ENCODE measurements at places on chromosomes 16 and 17.

GRCh38 chr17:49585422-49586027, 9.9 kb downstream of the NXPH3 start:
- DNase-seq, result no peak

- DNase-seq, result no peak
Measured at GRCh38 chr17:5200360-5200759, 8.7 kb upstream of the ZNF594 start.

DNA sequence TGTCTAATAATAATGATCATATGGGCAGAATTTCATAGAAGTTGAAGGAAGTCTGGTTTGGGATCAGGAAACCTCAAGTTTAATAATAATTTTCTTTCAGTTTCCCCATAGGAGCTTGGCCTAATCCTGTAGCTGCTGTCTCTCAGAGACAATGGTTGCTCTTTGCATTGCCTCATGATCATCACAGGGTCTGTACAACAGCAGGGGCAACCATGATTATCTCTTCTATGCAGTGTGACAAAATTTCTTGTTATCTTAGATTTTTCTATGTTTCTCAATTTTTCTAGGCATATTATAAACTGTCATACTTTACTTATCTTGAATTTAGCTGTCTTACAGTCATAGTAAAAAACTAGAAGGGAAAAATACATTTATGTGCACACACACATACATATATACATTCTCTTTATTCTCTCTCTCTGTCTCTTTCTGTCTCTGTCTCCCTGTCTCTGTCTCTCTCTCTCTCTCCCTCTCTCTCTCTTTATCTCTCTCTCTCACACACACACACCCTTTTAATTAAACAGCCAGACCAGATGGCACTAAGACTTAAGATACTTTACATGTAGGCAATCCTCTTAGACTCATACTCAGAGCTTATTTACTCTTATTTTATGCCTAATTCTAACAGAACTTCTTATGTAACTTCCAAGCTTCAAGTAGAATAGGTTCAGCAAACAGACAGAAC, 30.5 kb downstream of the SMIM36 start:
- no peak for DNase-seq

DNA sequence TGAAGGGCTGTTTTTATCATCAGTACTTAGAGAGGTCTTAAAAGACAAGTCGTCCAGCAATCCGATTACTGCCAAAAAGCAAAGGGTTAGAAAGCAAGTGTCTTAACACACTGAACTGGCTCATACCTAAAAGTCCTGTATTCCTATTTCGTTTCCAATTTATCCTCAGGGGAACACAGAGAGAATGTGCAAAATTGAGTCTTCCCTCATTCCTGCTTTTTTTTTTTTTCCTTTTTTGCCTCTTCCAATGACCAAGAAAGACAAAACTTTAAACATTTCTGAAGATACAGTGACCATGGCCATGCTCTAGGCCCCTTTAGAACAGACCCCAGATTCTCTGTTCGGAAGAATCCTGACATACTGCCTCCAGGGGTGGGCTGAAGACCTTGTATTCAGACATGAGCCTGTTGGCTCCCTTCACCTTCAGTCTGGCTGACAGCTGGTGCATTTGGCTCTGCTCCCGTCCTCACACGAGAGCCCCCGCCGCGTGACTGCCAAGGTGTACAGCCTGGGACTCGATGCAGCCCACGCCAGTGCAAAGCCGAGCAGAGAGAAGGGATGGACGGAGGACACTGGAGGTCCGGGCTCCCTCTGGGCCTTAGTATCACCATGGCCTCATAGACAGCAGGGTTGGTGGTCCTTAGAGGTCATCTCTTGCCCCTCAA, 47.0 kb downstream of the COTL1 start:
- DNase-seq, result no peak

GRCh38 chr16:51134269-51134812, 16.7 kb downstream of the SALL1 start:
- DNase-seq, result no peak

DNA sequence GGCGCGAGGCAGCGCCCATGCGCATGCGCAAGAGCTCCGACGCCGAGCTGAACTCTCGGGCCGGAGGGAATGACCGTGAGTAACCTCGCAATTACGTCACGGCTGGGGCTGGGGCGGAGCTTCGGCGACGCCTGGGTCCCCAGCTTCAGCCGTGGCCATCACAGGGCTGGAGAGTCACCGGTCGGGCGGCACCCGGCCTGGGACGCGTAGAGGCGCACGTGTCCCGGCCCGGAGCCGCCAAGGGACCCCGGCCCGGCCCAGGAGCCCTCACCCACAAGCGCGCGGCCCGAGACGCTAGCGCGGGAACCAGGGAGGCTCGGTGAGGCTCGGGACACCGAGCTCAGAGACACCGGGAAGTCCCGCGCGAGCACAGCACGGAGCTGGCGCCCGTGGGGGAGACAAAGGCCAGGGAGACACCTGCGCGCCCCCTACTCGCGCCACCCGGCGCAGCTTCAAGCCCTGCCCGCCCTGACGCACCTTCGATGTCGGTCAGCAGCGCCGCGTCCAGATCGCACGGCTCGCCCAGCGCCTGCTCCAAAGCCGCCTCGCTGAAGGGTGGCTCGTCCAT, 452 bp downstream of the SREBF1 start:
- peak; percentile 90 for DNase-seq

- DNase-seq, result no peak
Measured at GRCh38 chr16:84874004-84874435, 54.2 kb downstream of the CRISPLD2 start.

GRCh38 chr16:57999971-58000705, at the start of gene ZNF319:
ZNF319 (minus strand) TSS chr16:58000672; CDS start chr16:57998265, 2,407 bp downstream.
- DNase-seq, result no peak

DNA sequence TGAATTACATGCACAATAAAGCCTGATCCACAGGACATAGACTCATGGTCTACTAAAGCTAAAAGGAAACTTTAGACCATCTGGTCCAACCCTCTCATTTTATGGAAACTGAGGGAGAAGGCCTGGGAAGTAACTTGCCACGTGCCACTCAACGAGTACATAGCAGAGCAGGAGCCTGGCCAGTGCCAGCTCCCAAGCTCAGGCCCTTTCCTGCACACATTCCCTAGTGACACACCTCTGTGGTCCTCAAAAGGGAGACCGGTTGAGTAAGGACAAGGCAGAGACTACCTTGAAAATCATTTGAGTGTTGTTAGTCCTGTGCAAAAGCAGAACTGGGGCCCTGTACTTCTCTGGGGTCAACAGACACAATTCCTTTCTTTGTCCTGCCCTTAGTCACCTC, 2.8 kb downstream of the CCL4L2 start:
- DNase-seq, result no peak

GRCh38 chr17:17151962-17152361, 54.2 kb downstream of the PLD6 start:
- no peak for DNase-seq

- DNase-seq, result no peak
Measured at GRCh38 chr17:39757176-39757662, 19.5 kb downstream of the GRB7 start.

DNA sequence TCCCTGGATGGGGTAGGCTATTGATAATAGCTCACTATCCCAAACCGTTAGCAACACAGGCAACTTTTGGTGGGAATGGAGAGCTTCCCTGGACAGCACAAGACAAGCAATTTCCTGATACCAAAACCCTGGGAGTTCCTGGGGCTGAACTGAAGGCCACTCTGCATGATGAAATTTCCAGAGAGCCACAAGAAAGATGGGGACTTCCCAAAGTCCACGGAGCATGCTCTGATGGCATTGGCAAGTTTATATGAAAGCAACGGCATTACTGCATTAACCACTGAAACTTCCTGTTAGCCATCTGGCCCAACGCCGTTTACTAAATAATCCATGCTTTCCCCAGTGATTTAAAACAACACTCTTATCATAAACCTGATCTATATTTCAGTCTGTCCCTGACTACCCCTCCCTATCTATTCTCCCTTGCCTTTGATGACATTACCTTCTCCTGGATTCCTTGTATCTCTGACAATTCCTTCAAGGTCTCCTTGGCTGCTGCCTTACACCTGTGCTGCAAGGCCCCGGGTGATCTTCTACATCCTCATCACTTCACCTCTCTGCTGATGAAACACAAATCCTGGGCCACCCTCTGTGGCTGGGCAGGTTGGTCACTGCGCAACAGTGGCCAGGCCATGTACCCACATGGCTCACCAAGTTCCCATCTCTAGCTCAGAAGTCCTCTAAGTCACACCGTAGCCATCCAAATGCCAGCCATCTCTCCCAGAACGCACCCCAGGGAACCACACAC, 108.5 kb upstream of the RCVRN start:
- no peak for DNase-seq

GRCh38 chr16:78189121-78189520, 89.7 kb downstream of the WWOX start:
- DNase-seq, result no peak
